ENCODE measurements at places on chromosomes 7 and 10. TPM values are rescaled to one million over a fixed set of nuclear protein-coding genes. Genes with fewer than 3 reads are reported as not detected.
A peak's percentile ranks its signal among the peaks of the same experiment; 100 is the strongest.

- no peak for DNase-seq
Measured at GRCh38 chr7:114931656-114932011, 9.7 kb downstream of the MDFIC start.

The C7orf33 gene
- total RNA-seq = not detected

GRCh38 chr7:107712025-107712424 is 31.9 kb upstream of the CBLL1 start:
- no peak for DNase-seq

DNA sequence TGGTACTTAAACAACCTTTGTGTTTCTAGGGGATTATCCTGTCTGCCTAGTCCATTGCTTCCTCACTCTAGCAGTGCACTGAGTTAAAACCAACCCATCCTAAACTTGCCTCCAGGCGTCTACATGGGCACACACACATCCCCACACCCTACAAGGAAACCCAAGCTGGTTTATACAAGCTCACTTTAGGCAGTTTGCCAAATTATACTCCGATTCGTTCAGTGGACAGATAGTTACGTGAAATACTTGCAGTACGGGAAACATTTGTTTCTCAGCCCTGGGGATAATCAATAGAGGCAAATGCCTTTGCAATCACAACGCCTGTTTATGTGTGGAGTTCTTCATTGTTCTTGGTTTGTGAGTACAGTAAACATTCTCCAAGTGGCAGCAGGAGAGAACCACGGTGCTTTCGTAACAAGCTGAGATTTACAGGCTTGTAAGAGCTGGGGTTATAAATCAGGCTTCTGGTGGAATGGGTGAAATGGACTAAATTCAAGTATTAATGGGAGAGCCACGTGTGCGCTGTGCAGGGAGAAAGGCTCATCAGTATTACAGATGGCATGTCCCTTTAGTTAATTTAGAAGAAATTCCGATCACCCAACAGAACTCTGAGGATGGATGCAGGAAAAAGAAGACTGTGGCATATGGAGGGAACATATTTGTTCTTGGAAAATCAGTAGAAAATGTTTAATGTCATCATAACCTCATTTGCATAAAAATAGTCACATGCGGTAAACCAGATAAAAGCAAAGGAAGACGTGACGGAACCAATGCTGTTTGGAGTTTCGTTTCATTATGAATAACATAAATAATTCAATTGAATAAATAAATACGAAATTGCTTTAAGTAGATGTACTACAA is 217.1 kb downstream of the GALNT17 start:
- no peak for DNase-seq

GRCh38 chr7:44580945-44581878 is 819 bp downstream of the TMED4 start:
- no peak for DNase-seq

The ERCC6 gene
- 21.6 TPM for total RNA-seq

The NPC1L1 gene
- total RNA-seq = 0.19 TPM

DNA sequence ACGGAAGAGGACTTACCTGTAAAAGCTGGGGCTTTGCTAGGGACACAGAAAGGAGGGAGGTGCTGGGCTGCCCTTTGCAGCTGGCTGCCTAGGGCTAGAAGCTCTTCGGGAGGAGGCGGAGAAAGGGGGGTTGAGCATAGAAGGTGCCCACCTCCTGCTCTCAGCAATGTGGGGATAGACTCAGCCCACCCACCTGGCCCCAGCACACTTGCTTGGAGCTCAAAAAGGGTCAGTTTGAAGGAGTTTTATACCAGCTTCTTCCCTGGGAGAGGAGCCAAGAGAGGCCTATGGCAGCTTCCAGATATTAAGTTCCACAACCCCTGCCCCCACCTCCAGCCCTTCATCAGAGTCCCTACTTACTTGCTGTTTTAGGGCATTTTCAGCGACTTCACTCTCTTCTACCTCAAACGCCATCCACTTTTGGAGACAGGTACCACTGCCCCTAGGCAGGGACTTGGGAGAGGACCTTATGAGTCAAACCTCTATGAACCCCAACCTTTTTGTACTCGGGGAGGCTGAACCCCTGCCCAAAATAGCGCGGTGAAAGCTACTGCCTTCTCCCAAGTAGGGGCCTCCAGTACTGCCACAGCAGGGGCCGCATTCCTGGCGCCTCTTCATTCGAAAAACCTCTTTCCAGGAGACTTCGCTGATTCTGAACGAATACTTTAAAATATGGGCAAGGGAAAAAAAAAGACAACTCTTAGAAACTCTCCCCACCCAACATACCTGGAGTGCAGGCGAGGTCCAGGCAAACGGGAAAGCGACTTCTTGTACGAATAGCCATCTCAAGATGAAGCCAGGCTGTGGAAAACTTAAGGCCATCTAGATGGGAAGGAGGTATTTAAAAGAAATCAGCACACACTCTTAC is 1.2 kb upstream of the EVX1 start:
- DNase-seq = no peak

GRCh38 chr10:48459270-48460150 is 145.4 kb downstream of the ARHGAP22 start:
- peak; percentile 72 for DNase-seq

DNA sequence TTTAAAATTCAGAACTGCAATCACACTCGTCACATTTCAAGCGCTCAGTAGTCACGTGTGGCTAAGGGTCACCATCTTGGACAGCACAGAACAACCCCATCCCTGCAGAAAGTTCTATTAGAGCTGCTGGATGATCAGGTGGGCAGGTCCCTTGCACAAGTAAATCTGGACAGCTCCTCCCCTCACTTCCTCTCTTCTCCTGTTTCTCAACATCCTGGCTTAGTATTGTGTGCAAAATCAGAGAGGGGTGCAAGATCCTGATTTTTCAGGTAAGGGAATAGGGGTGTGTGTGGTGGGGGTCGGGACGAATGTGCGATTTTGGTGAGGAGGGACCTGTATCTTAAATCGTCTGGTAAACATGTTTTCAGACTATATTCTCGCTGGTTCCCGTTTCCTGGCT is at the start of gene GIMAP4:
TSS of gene GIMAP4 (plus strand) at position 222 of the 400 bp plus-strand sequence. CDS start 2,512 bp downstream, outside the sequence.
- DNase-seq = no peak

DNA sequence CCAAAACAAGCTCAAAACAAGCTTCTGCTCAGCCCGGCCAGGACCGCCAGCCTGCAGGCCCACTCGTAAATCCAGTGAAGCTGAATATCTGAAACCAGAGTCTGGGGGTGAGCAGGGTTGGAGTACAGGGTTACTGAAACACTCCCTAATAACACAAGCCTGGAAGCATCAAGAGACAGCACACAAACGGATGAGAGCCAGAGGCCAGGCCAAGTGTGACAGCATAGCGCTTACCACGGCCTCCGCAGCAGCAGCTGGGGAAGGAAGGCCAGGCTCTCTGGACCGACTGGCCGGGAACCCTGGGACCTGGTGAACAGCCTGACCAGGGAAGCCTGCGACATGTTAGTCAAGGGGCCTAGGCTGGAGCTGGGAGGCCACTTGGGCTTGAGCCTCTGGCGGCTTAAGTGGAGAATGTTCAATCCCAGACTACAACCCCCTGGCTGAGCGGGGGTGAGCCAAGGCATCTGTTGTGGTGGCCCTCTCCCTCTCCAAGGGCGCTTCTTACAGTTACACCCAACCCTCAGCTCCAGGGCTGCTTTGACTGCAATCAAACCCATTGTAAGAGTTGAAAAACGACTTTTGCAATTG is 21.7 kb upstream of the RNF32 start:
- no peak for DNase-seq

GRCh38 chr10:13099144-13099665 is 758 bp upstream of the OPTN start:
- no peak for DNase-seq

DNA sequence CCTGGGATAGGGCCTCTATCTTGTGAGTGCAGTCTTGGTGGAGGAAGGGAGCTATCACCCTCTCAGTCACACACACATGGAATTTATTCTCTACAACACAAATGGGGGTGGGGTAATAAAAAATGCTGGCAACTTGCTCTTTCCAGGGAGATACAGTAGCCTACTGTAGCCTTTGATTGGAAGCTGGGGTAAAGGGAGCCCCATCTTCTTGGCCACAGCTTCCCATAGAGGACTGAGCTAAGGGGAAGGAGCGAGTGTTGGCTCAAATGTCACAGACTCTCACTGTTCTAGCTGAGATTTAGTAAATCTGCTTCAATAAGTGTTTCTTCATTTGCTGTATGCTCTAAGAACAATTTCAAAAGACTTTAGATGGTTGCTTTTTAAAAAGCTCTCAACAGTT is 222.2 kb upstream of the CXCL12 start:
- DNase-seq = no peak

- no peak for DNase-seq
Measured at GRCh38 chr10:8594176-8594575, 539.7 kb downstream of the GATA3 start.

DNA sequence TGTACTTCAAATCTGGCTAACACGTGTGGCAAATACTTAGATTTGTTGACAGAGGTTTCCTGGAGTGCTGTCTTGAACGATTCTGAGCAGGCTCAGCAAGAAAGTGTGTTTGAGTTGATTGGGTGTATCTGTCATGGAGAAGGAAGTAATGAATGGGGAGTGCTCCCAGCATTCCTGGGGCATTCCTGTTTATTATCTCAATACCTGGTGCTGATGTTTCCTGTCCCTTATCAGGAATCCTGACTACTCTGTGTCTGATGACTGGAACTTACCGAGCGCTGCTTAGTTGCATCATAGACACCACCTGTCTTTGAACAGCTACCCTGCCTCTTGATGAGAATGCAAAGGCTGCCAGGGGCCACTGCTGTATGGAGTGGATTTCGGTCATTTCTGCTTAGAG is 41.0 kb upstream of the TMEM248 start:
- DNase-seq = no peak

GRCh38 chr10:22550732-22551131 is 163.6 kb downstream of the PIP4K2A start:
- DNase-seq = no peak

The SFRP5 gene
- 3.2 TPM for total RNA-seq

GRCh38 chr7:77971726-77972125 is 173.2 kb downstream of the PHTF2 start:
- DNase-seq = no peak

- no peak for DNase-seq
Measured at GRCh38 chr10:90925079-90926029, 4.5 kb upstream of the ANKRD1 start.

The PRPS1L1 gene
- not detected for total RNA-seq

GRCh38 chr7:74015670-74016069 is 12.3 kb upstream of the ELN start:
- no peak for DNase-seq

The AQP1 gene
- total RNA-seq = 155 TPM

DNA sequence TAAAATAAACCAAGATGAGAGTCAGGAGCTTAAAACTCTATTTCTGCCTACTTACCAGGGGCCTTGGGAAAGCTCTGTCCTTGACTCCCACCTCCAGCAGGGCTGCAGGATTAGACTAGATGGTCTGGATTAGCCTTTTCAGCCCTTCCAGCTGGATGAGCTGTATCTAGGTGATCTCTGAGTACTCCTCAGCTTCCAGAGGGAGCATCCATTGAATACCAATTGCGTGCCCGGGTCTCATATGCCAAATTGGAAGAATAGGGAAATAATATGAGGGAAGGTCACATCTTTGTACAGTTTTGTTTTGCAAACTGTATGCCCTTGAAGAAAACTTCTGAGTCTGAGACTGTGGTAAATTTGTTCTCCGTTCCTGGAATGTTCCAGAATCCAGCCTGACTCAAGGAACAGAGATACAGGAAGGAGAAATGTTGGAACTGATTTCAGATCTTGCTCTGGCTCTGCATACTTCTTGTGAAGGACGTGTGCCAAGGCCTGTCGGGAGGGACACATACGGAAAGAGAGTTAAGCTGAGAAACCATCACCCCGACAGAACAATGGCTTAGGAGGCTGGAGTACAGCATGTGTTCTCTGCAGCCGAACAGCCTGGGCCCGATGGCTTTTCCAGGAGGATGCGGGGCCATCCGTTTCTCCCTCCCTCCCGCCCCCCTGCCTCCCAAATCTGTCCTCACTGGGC is 44.9 kb downstream of the MINDY4 start:
- DNase-seq = no peak

The ASB10 gene
- total RNA-seq = 17.3 TPM

The MALRD1 gene
- 0.40 TPM for total RNA-seq

- DNase-seq = no peak
Measured at GRCh38 chr7:8058322-8058721, 89.7 kb downstream of the GLCCI1 start.

GRCh38 chr7:127629268-127629854 is 11.4 kb upstream of the PAX4 start:
- DNase-seq = no peak

GRCh38 chr7:43906331-43907010 is at the start of gene URGCP:
Gene URGCP, minus strand, starts transcription at chr7:43906596. Its CDS starts 21 bp downstream, at chr7:43906575.
- DNase-seq = peak; percentile 80

DNA sequence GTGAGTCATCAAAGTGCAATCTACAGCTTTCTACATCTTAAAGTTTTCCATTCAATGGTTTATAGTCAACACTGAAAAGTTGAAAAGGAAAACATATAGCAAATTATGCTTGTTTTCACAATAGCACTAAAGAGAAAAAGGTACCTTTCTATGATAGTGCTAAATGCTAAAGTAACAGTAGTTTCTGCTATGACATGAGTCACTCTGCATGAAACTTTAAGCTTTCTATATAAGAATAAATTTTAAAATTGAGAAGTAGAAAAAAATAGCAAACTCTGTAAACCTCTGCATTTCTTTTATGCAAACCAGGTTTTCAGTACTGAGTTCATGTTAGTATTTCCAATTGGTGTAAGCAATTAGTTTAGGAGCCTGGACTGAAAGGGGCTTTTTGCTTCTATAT is 31.2 kb upstream of the TMEM168 start:
- DNase-seq = no peak

GRCh38 chr10:113957013-113957412 is 86.7 kb upstream of the ADRB1 start:
- no peak for DNase-seq

DNA sequence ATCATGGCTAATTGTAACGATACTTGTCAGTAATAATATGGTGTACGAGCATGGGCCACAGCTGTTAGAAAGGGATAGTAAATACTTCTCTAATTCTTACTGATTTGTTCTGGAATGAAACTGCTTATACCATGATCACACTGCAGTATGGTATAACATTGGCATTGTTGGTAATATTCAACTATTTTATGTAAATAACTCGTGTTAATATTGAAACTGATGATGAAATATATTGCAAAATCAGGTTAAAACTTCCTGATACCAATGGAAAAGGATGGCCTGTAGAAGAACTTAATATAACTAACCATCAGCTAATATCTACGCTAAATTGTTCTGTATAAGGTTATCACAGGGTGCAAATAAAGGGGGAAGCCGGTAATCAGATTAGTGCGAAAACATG is 10.3 kb downstream of the OR2A14 start:
- DNase-seq = no peak

The NACAD gene
- 5.3 TPM for total RNA-seq
